ENCODE measurements at places on chromosomes 12 and 14.

GRCh38 chr14:70652871-70653270 is 11.2 kb downstream of the TTC9 start:
- DNase-seq = no peak
- peak overlapping the region; percentile 61 for H3K27ac ChIP-seq
- H3K27me3 ChIP-seq = no peaks in the 10 kb centered on the region
- no peak overlapping the region for H3K4me3 ChIP-seq
- peaks cover 92% of the 10 kb centered on the region for H3K4me1 ChIP-seq

DNA sequence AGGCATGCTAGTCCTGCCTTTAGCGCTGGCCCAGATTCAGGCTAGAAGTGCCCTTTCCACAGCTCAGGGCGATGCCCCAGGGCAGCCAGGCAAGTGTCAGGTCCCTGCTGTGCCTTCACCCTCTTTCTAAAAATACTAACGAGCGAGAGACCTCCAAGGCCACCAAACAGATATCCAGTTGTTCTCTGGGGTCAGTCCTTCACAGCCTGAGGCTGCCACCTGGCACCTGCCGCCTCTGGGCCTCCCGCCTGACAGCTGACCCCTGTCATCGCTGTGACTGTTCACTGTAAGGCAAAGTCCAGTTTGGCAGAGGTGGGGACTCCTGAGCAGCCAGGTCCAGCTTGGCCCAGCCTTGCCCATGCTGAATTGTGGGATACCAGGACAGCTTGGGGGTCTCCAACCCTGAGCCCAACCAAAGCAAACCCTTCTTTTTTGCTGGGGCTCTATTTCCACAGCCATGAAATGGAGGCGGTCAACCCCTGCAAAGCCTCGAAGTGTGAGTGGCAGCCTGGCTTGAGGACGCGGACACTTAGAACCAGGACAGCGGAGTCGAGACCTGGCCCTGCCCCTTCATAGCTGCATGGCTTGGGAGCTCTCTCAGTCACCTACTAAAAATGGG is 79.9 kb downstream of the NINJ2 start:
- no peaks in the 10 kb centered on the region for H3K36me3 ChIP-seq
- no peak overlapping the region for H3K4me3 ChIP-seq
- no peaks in the 10 kb centered on the region for H3K27me3 ChIP-seq
- H3K27ac ChIP-seq = no peak overlapping the region
- no peaks in the 10 kb centered on the region for H3K4me1 ChIP-seq

GRCh38 chr12:89349814-89350213 is 2.5 kb downstream of the DUSP6 start:
- peak overlapping the region; percentile 96 for H3K4me3 ChIP-seq
- peak overlapping the region; percentile 96 for H3K27ac ChIP-seq
- H3K36me3 ChIP-seq = peaks cover 59% of the 10 kb centered on the region
- peaks cover 77% of the 10 kb centered on the region for H3K4me1 ChIP-seq

GRCh38 chr12:79691511-79692248 is 916 bp upstream of the PAWR start:
- H3K4me3 ChIP-seq = peak overlapping the region; percentile 72
- no peaks in the 10 kb centered on the region for H3K36me3 ChIP-seq
- DNase-seq = no peak
- peak overlapping the region; percentile 33 for H3K27ac ChIP-seq

- peaks cover 46% of the 10 kb centered on the region for H3K36me3 ChIP-seq
- H3K4me1 ChIP-seq = peaks cover under 1% of the 10 kb centered on the region
- H3K27me3 ChIP-seq = no peaks in the 10 kb centered on the region
- no peak overlapping the region for H3K4me3 ChIP-seq
- no peak for DNase-seq
- no peak overlapping the region for H3K27ac ChIP-seq
Observed at GRCh38 chr12:44703182-44703910, 172.8 kb downstream of the NELL2 start.
